ENCODE measurements at places on chromosomes 7 and 10.

DNA sequence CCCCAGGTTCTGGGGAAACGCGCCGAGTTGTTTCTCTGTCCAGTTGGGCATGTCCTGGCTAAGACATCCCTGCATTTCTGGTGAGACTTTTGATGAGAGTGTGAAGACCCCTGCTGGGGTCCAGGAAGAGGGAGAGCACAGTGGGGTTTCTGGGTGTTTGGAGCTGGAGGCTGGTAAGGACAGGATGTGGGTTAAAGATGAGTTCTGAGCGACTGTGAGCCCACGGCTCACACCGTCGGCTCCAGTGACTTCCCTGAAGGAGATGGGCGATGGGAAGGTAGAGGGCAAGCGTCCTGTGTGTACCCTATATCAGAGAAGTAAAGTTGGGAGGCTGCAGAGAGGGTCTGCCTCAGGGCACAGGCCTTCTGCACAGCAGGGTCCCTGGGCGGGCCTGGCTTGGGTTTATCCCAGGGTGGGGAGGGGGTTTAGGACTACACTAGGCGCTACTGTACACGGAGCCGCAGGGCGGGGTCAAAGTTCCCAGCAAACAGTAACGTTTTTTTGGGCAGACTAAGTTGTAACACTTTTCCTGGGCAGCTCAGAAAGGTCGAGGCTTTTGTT, 3.6 kb downstream of the EMX2 start:
- no peak for DNase-seq

- DNase-seq, result no peak
Observed at GRCh38 chr10:97013568-97013967, 172.2 kb downstream of the SLIT1 start.

- no peak for DNase-seq
Observed at GRCh38 chr10:86914734-86915133, 42.7 kb downstream of the MMRN2 start.

GRCh38 chr7:148095066-148095465, 495.5 kb upstream of the C7orf33 start:
- DNase-seq, result no peak

DNA sequence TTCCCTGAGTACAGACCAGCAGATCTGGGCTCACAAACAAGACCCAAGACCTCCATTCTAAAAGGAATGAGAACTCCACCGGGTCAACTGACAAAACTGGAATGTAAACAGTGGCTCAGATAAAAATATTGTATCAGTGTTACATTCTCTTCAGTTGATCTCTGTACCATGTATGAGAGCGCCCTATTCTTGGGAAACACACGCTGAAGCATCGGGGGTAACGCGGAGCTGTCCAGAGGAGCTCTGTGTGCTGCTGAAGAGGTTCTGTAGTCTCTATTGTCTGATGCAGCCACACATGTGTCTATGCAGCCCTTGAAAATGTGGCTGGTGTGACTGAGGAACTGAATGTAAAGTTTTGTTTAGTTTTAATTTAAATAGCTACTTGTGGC, 39.7 kb downstream of the HIPK2 start:
- DNase-seq, result peak; percentile 89

DNA sequence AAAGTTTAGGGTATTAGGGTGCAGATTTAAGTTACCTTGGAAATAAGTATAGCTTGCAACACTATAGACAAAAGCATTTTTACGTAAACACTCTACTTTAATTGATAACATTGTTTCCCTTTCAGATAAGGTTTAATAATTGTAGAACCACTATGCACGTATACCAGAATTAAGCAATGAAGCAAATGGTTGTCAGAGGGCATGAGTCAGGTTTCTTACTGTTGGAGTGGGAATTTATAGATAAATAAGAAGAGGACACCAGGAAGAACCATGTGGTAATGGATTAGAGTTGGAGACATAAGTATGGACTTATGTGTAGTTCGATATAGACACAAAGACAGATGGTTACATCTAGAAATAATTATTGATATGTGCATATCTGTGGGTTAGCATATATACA, 355.6 kb downstream of the ETV1 start:
- peak; percentile 48 for DNase-seq

GRCh38 chr10:95451150-95451549, 110.0 kb downstream of the SORBS1 start:
- no peak for DNase-seq

DNA sequence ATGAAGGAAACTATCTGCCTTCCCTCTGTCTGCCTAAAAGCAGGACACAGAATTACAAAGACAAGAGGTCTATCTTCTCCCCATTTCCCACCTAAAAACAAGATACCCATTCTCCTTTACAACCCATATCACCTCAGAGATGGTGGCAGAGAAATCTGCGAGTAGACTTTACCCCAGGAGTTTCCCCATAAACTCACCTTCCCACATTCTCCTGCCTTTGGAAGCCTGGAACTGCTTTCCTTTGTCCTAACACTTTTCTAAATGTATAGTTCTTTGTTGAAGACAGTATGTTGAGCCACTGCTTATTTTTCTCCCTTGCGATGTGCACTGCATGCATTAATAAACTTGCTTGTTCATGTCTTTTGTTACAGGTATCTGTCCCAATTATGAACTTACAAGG, 8.0 kb downstream of the SHTN1 start:
- no peak for DNase-seq

DNA sequence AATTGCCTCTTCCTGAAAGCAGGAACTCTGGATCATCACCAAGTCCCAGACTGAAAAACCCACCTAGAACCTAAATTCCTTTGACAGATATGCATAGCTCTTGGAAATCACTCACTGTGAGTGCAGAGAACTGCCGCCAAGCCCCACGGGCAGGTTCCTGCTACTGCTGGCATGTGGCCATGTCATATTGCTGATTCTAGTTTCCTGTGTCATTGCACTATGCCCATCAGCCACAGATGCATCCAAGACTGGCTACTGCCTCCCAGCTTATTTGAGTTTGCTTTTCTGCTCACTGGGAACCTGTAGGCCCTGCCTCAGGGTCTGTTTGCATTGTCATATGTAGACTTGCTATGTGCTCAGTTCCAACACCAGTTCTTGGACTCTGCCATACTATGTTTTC, 786.0 kb downstream of the GRID1 start:
- DNase-seq, result no peak
